ENCODE measurements at places on chromosomes 1 and 21.

GRCh38 chr1:167762061-167762746 is 40.4 kb downstream of the MPZL1 start:
- DNase-seq, result peak; percentile 7

GRCh38 chr1:166166329-166166697 is 488 bp downstream of the FAM78B start:
- no peak for DNase-seq

DNA sequence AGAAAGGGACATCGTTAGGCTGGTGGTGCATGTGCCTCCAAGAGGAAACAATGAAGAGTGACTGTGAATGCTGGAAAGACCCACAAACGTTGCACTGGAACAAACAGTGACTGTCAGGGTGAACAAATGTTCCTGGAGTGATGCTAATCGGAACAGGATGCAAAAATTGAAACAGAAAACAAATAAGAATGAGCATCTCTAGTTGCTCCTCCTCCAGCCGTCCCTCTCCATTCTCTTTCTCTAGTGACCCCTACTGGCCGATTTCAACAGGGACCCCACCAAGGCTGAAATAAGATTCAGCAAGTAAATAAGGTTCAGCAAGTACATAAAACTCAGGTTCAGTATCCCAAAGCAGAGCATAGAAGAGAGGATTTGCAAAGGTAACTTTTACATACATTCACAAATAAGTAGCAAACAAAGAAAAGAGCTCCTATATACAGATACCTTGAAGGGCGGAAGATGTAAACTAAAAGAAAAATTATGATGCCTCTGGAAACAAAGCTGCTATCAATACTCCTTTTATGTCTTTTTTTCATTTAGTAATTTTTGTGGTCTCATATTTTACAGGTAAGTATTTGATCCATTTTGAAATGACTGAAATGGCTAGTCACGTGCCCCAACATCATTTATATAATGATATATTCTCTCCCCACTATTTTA is 836.1 kb upstream of the ADAMTS5 start:
- no peak for DNase-seq

DNA sequence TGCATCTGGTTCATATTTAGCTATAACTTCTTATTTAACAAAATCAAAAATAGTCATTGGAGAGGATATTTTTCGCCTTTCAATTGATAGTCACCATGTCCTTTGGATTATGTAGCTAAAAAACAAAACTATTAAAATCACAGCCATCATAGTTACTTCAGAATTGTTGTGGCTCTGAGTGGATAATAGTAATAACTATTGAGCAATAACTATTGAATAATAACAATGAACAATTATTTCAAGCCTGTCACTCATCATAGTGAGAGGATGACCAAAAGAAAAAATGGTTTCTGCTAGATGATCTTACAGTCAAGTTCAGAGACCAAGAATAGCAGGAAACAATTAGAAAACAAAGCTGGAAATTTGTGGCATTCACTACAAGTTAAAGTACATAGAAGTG is 38.4 kb upstream of the AGL start:
- DNase-seq, result no peak

DNA sequence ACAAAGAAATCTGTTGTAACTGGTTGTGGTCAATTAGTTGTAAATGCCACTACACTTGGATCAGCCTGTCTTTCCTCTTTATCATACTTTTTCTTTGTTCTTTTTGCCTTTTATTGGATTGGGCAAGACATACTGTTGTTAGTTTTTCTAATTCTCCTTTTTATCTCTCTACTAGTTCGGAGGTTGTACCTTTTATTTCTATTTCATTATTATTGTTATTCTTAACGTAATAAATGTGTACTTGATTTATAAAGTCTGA is 59.2 kb downstream of the IVNS1ABP start:
- no peak for DNase-seq

DNA sequence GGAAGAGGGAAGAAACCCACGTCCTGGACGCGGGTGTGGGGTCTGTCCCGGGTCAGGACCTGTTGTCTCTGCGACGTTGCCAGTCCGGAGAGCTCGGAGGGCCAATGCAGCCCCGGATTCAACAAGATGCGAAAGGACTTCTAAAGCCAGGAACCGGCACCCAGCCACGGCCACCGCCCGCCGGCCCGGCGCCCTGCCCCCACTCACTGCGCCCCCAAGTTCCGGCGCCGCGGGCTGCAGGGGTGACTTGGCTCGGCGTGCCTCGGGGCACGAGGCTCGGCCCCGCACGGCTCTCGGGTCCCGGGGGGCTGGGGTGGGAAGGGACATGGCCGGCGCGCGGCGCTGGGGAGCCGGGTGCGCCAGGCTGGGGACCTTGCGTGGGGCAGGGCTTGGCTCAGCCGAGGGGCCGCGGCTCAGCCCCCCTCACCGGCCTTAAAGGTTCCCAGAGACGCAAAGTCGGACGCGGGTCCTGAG is 51.8 kb upstream of the H6PD start:
- DNase-seq, result no peak
